Kidney (tissue), 22 donors: ENCODE measurements at places on chromosomes 11 and 22. TPM values are rescaled to one million over a fixed set of nuclear protein-coding genes. Genes with fewer than 3 reads are reported as not detected.

DDX25 gene
- total RNA-seq: 1.1 TPM

CEND1 gene
- total RNA-seq: 0.16 TPM

SLC35E4 gene
- total RNA-seq: 3.2 TPM

GRCh38 chr11:114179234-114179941 is 116.8 kb upstream of the NNMT start:
- no peak for DNase-seq

DNA sequence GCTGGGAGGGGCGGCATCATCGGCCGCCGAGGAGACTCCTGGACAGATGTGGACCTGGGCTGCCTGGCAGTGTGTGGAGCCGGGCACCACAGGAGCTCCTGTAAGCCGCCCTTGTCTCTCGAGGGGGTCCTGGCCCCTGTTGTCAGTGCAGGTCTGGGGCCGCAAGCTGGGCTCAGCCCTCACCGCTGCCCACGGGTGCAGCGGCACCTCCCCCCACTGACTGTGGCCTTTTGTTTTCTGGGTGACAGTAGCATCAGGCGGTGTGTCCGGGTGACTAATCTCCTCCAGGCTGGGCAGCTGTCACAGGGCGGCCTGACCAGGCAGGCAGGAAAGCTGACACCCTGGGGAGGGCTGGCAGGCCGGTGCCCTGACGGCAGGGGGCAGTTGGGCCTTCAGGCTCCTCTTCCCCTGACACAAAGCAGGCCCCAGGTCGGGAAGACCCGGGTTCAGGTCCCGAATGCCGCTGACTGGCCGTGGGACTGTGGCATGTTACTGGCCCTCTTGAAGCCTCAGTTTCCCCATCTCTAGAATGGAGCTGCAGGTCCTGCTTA is 16.3 kb downstream of the DGKZ start:
- DNase-seq: peak; percentile 77

- no peak for DNase-seq
These were observed 201.8 kb upstream of the E2F8 start for GRCh38 chr11:19442554-19442910.

DNA sequence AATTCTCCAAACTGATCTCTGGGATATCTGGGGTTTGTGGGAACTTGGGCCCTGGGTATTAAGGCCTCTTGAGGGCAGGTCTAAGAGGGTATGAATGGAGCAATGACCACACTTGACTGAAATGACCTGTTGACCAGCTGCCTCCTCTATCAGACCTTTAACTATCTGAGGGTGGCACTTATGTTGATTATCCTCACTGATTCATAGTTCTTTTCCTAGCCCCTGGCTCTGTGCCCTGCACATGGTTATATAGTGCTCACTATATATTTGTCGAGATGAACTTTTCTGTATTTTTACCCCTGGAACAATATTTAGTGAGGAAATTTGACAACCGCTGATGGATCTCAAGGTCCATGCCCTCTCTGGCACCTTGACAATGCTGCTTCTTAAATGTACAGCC is 305.5 kb upstream of the PLET1 start:
- no peak for DNase-seq

DNA sequence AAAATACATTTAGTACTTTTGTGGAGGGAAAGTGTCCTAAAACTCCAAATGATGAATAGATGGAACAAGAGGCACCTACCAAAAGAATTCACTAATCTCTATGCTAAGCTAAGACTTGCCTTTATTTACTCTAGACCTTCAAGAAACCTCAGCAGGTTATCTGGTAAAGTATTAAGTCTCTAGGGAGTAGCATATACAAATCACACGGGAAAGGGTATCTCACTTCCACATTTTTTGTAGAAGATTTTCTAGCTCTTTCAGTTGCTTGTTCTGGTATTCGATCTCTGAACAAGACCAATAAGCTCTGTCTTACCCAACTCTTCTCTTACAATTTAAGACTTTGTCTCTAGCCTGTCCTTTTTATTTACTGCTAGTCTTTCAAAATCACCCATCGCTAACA is 18.1 kb upstream of the CADM1 start:
- DNase-seq: no peak

DNA sequence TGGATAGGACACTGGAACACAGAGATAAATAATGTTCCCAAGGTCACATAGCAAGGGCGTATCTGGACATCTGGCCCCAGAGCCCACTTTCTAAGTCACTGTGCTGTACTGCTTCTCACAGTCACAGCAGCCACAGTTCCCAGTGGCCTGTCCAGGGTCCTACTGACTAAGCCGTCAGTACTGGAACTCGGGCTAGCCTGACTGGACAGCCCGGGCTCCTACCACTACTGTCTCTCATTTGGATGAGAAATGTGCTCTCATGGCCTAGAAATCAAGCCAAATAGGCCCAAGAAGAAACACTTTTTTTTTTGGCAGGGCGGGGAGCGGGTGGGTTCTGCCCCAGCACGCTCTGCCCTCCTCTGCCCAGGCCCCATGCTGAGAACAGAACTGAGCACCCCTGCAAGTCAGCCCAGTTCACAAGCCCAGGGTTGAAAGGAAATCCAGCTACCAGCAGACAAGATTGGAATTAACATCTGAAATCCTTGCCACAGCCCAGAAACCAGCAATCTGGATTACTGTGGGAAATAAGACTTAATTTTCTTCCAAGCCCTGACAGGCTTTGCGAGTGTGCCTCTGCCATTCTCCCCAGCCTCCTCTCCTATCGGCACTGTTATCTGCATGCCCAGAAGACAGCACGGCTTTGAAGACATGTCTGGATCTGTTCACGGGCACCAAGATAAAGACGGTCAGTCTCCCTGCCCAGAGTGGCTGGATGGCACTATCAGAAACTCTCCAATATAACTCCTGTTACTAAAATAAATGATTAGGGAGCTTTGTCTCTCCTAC is 182.9 kb upstream of the NCAM1 start:
- DNase-seq: no peak
